ENCODE measurements at places on chromosomes 2 and 18. TPM values are rescaled to one million over a fixed set of nuclear protein-coding genes. Genes with fewer than 3 reads are reported as not detected.

- no peak for DNase-seq
Measured at GRCh38 chr2:172834881-172835280, 99.2 kb downstream of the RAPGEF4 start.

GRCh38 chr2:65576861-65577601 lies 144.6 kb upstream of the SPRED2 start:
- peak; percentile 85 for DNase-seq

DNA sequence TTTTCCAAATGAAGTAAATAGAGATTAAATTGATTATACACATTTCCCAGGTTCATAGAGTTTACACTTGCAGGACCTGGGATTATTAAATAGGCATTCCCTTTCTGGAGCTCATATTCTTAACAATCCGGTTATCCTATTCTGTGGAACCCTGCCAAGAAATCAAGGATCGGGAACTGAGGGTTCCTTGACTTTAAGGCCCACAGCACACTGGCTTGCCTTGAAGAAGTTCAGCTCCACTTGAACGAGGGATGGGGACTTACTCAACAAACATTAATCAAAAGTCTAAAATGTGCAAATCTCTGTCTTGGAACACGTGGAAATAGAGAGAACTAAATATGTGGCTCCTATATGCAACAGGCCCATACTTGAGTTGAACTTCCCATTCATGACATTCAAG lies 142.3 kb upstream of the RGPD4 start:
- no peak for DNase-seq

GRCh38 chr2:120703330-120703994 lies 32.2 kb upstream of the GLI2 start:
- DNase-seq, result peak; percentile 43

GRCh38 chr2:5846881-5847280 lies 154.7 kb downstream of the SOX11 start:
- DNase-seq, result no peak

GRCh38 chr2:168552450-168552856 lies 96.4 kb downstream of the CERS6 start:
- no peak for DNase-seq

DNA sequence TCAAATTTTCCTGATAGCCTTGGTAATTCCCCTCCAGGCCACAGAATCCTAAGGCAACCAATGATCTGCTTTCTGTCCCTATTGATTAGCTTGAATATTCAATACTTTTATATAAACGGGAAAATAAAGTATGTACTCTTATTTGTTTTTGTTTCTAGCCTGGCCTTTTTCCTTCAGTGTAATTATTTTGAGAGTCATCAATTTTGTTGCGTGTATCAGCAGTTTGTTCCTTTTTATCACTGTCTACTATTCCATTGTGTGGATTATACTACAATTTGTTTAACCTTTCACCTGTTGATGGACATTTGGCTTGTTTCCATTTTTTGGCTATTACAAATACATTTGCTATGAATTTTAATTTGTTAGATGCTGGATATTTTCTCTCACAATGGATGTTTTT lies 39.2 kb upstream of the LRRC30 start:
- no peak for DNase-seq

GRCh38 chr18:10035281-10035991 lies 121.6 kb downstream of the VAPA start:
- no peak for DNase-seq

Gene FOXD4L1
- 0.17 TPM for total RNA-seq

Gene HAAO
- total RNA-seq, result not detected

Gene GKN1
- not detected for total RNA-seq

GRCh38 chr2:191341436-191341835 lies 96.2 kb downstream of the MYO1B start:
- peak; percentile 45 for DNase-seq

Gene UGT1A10
- not detected for total RNA-seq

DNA sequence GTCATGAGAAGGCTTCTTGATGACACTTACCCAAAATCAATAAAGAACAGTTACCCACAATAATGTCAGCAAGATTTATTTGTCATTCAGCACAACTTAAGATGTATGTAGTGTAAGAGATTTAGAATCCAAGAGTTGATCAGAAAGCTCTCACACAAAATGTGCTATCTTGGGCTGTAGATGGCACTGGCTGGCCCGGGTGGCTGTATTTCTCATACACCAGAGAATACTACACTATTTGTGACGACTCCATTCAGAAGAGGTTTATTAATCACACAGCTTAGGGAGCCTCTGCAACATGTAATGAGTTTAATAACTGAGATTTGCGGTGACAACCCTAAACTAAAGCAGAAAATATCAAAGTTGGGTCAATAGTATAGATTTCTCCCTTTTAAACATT lies 530.4 kb upstream of the KLHL29 start:
- no peak for DNase-seq

DNA sequence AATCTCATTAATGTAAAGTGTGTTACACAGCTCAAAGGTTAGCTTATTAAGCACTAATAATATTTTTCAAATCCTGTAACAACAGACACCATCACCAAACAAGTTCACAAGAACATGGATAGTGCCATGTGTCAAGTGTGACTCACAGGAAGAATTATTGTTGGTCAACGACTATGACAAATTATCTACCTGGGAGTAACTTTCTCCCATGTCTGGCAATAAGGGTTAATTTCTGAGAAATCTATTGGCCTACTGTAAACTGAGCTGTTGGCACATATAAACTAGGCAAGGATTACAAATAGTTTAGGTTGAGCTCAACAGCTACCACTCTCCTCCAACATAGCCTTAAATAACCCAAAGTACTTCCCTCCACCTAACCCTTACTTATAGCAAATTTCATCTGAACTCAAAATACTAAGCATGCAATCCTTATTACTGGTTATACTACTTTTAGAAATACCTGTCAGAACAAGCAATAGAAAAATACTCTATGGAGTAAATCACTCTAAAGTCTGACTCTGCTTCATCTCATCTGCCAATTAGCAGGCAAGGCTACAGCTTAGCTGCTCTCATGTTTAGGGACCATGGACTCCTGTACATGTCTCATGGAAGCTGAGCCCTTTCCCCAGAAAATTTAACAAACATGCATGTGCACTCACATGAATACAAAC lies 223.0 kb downstream of the NBAS start:
- DNase-seq, result peak; percentile 39

Gene LYG2
- not detected for total RNA-seq

Gene TEX51
- total RNA-seq, result not detected

Gene STK25
- 445 TPM for total RNA-seq

GRCh38 chr18:55543130-55543704 lies 44.8 kb downstream of the TCF4 start:
- no peak for DNase-seq

DNA sequence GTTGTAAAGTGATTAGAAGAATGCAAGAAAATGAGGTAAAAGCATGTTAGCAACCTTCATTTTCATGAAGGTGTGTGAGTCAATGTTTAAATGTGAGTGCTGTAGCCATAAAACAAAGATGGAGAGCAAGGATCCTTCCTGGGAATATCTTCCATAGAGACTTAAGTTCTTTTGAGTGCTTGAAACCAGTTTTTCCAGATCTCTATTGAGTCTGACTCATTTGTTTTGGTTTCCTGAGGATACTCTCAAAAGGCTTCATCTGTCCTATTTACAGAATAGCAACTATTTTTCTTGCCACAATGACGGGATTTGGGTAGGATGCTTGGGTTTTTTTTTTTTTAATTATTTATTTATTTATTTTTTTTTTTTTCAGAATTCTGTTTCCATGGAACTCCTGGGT lies 45.9 kb upstream of the ASB1 start:
- peak; percentile 37 for DNase-seq
